ENCODE measurements at places on chromosomes 2 and 18. TPM values are rescaled to one million over a fixed set of nuclear protein-coding genes. Genes with fewer than 3 reads are reported as not detected.

Gene TMEM200C
- total RNA-seq = 1.5 TPM

Gene SOX11
- 7.4 TPM for total RNA-seq

Gene ABCG8
- not detected for total RNA-seq

Gene CYRIA
- total RNA-seq = 0.74 TPM

Gene ADGRF3
- total RNA-seq = not detected

Gene APLF
- 2.2 TPM for total RNA-seq

Gene OXER1
- total RNA-seq = under 0.01 TPM

Gene ACADL
- total RNA-seq = not detected

Gene PTPRN
- total RNA-seq = 9.8 TPM

Gene DYNAP
- total RNA-seq = not detected

Gene ANO7
- 0.30 TPM for total RNA-seq

Gene ZNF396
- 0.67 TPM for total RNA-seq

Gene CABYR
- total RNA-seq = 6.7 TPM

Gene IL36A
- not detected for total RNA-seq

Gene TACR1
- not detected for total RNA-seq

Gene MAB21L4
- not detected for total RNA-seq

Gene LIPG
- total RNA-seq = 13.7 TPM

Gene NYAP2
- not detected for total RNA-seq

Gene SYT4
- total RNA-seq = not detected

Gene ALKAL2
- not detected for total RNA-seq

Gene MSTN
- under 0.01 TPM for total RNA-seq

Gene DSG2
- total RNA-seq = 11.0 TPM

Gene NLRC4
- not detected for total RNA-seq

Gene TSGA10
- total RNA-seq = 4.3 TPM

Gene FMNL2
- 12.6 TPM for total RNA-seq

Gene GPR45
- not detected for total RNA-seq

Gene NOSTRIN
- not detected for total RNA-seq

Gene RAD51AP2
- total RNA-seq = not detected

Gene FBXO48
- 0.30 TPM for total RNA-seq

Gene ANKRD30B
- not detected for total RNA-seq

Gene KLHL41
- 0.34 TPM for total RNA-seq

Gene VWC2L
- total RNA-seq = not detected

Gene DNAH7
- total RNA-seq = under 0.01 TPM

Gene CRYGD
- total RNA-seq = not detected

Gene BMP10
- total RNA-seq = not detected

Gene ANKRD44
- total RNA-seq = 1.5 TPM

Gene DLGAP1
- total RNA-seq = 0.34 TPM

Gene TTL
- total RNA-seq = 33.0 TPM

Gene ANKAR
- total RNA-seq = 0.67 TPM

Gene GALNT14
- 1.0 TPM for total RNA-seq

Gene PRKAG3
- not detected for total RNA-seq

Gene RAB17
- under 0.01 TPM for total RNA-seq

Gene ASB3
- total RNA-seq = 16.3 TPM

Gene MYO7B
- total RNA-seq = not detected

Gene RGPD4
- total RNA-seq = not detected

Gene SIX3
- not detected for total RNA-seq

Gene SLC4A5
- under 0.01 TPM for total RNA-seq

Gene CFAP210
- not detected for total RNA-seq

Gene CIB4
- not detected for total RNA-seq

Gene SOWAHC
- total RNA-seq = 5.0 TPM

Gene OTOS
- total RNA-seq = not detected

Gene CYP27C1
- total RNA-seq = not detected

Gene RNF138
- total RNA-seq = 15.9 TPM

Gene PRR30
- total RNA-seq = not detected

Gene CYS1
- total RNA-seq = 0.30 TPM

Gene GRP
- not detected for total RNA-seq

All from bronchus fibroblast of lung (primary cell).